Stimulated activated CD8-positive, alpha-beta memory T cell treated with anti-CD3 and anti-CD28 coated beads, Interleukin-15, amount 100 ng/mL, for 24 hours (primary cell): ENCODE measurements at places on chromosomes 12 and 14.

- no peak for DNase-seq
Measured at GRCh38 chr14:28770630-28771029, 4.0 kb downstream of the FOXG1 start.

- DNase-seq: no peak
Measured at GRCh38 chr12:103875666-103876065, 34.6 kb upstream of the NT5DC3 start.

DNA sequence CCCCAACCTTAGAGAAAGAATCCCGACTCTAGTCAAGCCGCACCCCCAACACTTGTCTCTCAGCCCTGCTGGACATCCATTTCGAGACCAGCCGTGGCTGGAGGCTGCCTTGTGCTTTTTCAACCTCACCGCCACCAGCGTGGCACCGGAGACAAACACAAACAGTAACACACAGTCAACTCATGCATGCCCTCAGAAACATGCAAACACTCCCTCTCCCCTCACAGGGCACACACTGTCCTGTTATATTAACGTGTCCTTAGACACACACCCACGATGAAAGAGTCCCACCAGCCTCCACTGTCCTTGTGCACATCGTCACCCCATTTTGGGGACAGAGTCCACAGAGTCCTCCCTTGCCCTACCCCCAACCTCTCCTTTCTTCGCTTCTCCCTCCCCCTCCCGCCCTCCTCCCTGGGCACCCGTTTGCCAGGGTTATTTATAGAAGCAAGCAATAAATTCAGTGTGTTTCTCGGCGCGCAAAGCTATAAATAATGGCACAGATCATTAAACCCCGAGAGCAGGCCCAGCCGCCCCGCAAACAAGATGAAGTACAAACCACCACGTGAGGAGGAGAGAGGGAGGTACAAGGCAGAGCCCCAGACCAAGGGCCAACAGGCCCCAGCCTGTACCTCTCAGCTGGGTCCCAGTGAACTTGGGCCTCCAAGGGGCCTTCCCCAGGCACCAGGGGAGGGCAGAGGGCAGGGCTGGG is 27.9 kb downstream of the SMUG1 start:
- no peak for DNase-seq

- no peak for DNase-seq
Measured at GRCh38 chr14:32256576-32256975, 53.5 kb upstream of the RNU6-8 start.
